ENCODE measurements at places on chromosomes 7 and 10.

DNA sequence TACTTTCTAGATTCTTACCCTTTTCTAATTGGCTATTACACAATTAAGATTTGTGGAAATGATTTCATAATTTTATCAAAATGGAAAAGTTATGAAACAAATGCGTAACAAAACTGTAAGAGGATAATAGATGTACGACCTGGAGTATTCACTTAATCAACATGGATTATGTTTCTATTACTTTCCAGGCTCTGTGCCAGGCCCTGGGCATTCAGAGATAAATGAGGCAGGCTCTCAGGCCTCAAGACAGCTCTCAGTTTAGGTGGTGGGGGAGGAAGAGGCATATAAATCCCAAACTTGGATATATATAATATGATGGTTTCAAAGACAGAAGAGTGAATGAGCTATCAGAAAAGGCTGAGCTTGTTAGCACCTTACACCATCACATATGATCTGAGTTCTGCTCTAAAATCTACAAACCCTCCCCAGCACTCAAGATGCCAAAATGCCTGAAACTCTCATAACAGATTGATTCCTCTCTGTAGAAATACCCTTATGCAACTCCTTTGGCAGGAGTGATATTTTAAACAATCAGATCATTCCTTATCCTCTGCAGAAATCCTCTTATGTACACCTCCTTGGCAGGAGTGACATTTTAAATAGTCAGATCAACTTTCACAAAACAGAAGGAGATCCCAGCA is 42.5 kb downstream of the ACBD5 start:
- no peak for DNase-seq

GRCh38 chr10:78726171-78726570 is 342.6 kb upstream of the ZMIZ1 start:
- DNase-seq, result no peak

GRCh38 chr10:116444527-116445142 is 17.0 kb downstream of the PNLIPRP3 start:
- peak; percentile 0 for DNase-seq

GRCh38 chr10:3765146-3765545 is 19.9 kb downstream of the KLF6 start:
- DNase-seq, result no peak

DNA sequence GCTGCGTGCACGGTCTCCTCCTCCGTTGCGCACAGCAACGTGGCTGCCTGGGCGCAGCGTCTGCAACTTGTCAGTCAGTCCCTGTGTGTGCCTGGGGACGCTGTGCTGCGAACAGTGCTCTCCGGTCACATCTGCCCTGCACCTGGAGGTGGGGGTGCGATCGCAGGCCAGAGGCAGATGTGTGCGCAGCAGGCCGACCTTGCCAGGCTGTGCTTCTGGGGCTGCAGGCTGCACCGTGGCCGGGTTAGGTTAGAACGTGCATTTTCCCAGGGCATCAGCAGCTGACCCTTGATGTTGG is 8.2 kb upstream of the GET4 start:
- no peak for DNase-seq

GRCh38 chr7:92567460-92567859 is 22.7 kb downstream of the FAM133B start:
- DNase-seq, result no peak

Data from GM18507 (cell line).